ENCODE measurements at places on chromosomes 3 and 15.

GRCh38 chr15:59011262-59011952, 23.9 kb downstream of the RNF111 start:
- no peak for DNase-seq

DNA sequence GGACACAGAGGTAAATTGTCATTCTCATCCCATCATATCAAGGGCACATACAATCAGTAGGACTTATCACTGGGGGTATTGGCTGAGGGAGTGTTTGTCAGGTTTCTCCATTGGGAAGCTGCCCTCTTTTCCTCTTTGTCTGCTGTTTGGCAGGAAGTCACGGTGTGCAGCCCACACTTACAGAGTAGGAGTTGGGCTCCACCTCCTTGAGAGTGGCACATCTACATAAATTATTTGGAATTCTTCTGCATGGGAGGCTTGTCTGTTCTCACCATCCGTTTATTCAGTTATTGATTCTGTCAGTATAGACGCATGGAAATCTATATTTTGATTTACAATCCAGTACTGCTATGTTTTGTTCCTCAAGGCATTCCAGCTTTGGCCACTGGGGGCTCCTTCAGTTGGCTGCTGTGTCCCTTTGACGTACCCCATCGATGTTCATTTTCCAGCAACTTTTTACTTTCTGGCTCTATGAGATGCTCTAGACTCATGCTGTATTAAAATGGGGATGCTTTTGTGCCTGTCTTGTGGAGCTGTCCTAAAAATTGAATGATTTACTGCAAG, 200.3 kb downstream of the SLCO3A1 start:
- no peak for DNase-seq

DNA sequence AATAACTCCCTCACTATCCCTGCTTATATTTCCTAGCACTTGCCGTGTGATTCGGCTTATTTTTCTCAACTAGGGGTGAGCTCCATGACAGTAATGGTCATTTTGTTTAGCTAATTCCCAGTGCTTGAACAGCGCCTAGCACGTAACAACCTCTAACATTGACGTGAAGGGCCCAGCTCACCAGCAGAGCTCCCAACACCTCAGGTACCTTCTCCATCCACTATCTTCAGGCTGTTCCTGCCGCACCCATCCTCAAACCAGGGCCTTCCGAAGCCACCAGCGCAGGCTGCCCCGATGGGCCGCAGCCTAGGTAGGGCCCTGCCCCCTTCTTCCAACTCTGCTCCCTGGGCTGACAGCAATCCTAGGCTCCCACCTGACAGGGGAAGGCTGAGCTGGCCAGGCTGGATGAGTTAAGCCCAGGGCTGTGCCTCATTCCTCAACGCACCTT, 751 bp upstream of the RPS17 start:
- DNase-seq = no peak

DNA sequence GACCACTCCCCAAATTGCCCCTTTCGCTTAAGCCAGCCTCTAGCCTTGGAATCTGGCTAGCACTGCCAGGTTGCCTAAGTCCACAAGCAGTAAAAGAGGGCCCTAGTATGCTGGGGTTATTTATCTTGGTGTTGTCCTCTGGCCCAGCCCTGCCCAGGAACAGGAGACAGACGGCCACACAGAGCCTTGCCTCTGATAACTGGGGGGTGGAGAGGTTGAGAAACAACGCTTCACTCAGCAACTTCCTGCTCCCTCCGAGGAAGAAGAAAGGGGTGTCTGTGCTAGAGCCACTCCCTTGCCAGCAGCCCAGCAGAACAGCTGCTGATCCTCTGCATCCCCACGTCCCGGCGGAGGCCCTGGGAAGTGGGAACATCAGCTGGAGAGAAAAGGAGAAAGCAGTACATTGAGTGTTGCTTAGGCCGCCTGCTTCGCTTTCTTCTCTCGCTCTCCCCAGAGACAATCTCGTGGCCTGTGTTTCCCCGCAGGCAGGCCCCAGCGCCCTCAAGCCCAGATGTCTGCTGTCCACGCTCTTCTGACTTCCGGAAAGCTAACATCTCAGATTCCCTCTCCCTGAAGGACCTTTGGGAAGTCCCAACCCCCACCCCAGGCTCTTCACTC, 22.6 kb upstream of the C3orf70 start:
- DNase-seq = no peak

- DNase-seq = no peak
Measured at GRCh38 chr15:91431041-91431715, 331.1 kb downstream of the SV2B start.

GRCh38 chr15:45064386-45064785, 41.4 kb downstream of the SORD start:
- DNase-seq = no peak

DNA sequence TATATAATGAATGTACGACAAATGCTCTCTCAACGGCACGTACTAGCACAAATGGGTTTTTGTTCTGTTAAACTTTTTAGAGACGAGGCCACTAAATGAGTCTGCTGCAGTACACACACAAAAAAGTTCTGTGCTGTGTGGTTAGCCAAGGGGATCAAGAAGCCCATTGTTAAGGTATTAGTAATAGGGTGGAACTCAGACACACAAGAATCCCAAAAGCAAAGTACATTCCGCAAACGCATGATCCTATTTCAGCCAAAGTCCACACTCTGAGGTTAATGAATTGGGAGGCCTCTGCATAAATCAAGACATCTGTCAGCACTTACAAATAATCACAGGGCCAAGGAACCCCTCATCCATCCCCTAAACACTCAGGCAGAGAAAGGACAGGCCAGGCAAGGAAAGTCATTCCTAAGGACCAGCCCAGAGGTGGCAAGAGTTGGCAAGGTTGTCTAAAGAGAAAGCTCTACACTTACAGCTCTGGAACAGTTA, 12.1 kb downstream of the OSBPL10 start:
- DNase-seq = no peak

DNA sequence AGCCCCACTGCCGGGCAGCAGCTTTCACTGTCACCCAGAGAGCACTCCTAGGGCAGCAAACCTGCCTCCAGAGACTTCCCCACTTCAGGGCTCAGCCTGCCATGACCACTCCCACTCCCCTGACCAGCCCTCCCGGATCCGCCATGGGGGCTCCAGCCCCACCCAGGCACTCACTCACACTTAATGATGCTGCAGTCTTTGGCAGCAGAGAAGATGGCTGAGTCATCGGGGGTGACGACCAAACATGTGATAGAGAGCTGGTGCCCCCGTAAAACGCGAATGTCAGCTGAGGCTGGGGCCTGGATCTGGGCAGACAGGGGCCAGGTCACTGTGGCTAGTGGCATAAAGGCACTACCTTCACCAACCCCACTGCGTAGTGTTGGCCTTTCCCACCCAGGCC, 4.7 kb downstream of the RRP9 start:
- peak; percentile 1 for DNase-seq

DNA sequence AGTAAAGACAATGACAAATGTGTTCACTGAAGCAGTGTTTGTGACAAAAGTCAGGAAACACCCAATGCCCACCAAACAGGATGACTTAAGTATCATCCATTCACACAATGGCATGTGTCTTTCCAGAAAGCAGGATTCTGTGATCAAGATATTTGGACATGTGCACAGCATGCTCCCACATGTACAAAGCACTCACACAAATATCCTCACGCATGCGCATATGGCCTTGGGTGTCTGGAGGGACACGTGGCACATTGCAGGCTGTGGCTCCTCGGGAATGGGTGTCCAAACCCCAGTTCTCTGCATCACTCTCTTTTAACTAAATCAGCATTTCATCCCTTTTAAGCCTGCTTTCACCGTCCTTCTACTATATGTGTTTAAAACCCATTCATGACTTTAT, 130.5 kb downstream of the KLF13 start:
- no peak for DNase-seq

- no peak for DNase-seq
Measured at GRCh38 chr15:24856397-24857390, 98.1 kb upstream of the SNRPN start.

DNA sequence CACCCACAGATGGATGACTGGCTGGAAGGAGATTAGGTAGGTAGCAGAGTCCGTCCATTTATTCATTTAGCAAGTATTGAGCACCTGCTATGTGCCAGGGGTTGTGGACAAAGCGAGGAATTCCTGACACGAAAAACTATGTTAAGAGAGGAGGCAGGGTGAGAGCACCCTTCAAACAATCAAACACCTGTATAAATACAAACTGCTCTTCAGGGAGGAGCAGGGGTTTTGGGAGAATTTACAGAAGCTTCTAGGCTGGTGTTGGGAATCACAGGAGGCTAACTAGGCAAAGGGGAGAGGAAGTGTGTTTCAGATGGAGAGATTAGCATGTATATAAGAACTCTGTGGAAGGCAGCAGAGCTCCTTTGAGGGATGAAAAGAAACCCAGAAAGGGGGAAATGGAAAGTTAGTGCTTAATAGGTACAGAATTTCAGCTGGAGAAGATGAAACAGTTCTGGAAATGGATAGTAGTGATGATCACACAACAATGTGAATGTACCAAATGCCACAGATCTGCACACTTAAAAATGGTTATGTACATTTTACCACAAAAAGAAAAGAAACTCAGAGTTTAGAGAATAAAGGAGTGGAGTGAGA, 805 bp upstream of the SEC22C start:
- no peak for DNase-seq

GRCh38 chr15:42156243-42156922, at the start of gene PLA2G4F:
Gene PLA2G4F (minus strand): TSS chr15:42156636. CDS start chr15:42156549, 87 bp downstream.
- DNase-seq = no peak

DNA sequence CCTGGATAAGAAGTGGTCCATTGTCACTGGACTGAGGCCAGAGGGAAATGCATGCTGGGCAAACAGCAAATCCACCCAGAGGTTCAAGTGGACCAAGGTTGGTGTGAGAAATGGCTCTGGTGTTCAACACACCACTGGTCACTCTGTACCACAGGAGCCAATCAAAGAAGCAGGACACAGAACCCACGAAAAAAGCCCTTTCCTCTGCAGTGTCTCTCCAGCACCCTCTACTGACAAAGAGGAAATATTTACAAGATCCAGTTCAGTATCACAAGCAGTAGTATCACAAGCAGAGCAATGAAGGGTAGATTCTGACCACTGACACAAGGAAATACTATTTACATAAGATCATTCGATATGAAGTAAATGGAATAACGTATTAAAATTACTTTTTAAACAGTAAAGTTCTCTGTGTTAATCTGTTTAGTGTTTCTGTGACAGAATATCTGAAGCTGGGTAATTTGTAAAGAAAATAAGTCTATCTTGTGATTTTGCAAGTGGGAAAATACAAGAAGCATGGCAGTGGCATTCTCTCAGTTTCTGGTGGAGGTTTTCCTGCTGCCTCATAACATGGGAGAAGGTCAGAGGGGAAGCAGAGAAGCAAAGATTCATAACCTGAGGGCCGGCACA, 390.7 kb downstream of the EFHB start:
- no peak for DNase-seq

- no peak for DNase-seq
Measured at GRCh38 chr3:159263750-159264553, 462.1 kb downstream of the MFSD1 start.

DNA sequence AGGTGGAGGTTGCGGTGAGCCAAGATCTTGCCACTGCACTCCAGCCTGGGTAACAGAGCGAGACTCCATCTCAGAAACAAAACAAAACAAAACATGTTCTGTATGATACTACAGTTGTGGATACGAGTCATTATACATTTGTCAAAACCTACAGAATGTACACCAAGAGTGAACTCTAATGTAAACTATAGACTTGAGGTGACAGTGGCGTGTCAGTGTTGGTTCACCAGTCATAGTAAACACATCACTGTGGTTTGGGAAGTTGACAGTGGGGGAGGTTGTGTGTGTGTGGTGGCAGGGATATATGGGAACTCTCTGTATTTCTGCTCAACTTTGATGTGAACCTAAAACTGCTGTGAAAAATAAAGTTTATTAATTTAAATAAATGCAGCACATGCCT, 33.0 kb upstream of the GNB5 start:
- no peak for DNase-seq

GRCh38 chr15:38479266-38479665, 25.3 kb downstream of the FAM98B start:
- no peak for DNase-seq

DNA sequence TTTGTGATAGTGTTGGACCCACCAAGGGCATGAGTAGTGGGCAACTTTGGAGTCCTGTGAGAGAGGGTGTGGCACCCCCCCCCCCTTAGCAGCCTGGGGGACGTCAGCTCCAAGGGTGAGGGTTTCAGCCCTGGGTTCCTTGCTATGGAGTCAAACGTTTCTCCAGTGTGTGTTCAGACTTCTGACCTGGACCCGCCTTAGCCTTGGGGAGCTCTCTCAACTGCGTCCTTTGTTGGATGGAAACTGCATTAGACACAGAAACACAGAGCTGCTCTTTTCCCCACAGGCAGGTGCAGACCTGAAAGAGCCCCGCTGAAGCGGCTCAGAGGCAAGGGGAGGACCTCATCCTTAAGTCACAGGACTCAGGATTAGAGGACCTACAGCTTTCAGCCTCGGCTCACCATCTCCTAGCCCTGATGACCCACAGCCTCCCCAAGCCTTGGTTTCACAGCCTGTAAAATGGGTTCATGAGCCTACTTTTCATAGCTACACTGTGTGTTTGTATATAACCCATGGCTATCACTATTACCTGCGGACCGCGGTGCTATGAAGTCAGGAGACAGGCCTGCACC, 19.9 kb downstream of the ZNF710 start:
- DNase-seq = no peak

DNA sequence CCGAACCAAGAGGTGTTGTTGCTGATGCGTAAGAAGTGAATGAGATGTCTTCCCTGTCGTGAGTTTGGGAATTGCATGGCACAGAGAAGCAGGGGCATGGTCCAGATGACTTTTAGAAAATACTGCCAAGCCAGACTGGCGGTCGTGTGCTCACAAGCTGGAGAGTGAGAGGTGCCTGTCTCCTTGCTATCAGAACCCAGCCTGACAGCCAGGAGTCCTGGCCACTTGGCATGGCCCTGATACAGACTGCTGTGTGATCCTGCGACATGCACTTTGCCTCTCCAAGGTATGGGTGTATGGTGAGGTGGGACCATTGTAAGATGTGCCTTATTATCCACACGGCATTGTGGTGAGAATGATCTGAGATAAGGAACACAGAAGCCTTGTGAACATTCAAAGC, 93.0 kb downstream of the SMAD3 start:
- DNase-seq = no peak

DNA sequence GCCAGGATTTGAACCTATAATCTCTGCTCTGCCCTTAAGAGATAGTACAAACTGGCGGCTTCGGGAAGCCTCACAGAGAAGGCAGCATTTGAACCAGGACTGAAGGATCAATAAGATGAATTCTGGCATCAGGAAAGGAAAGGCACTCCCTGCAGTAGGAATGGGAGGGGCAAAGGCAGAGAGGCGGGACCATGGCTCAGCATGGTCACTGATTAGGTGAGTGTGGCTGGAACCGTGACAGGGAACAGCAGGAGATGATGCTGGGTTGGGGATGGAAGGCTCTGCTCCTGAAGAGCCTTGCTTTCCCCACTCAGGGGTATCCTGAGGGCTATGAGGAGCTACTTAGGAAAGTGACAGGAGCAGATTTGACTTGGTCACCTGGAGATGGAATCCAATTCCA, 158.5 kb downstream of the FEZF2 start:
- DNase-seq = no peak

- no peak for DNase-seq
Measured at GRCh38 chr15:75479670-75480069, 28.2 kb upstream of the SIN3A start.

All from activated CD4-positive, alpha-beta memory T cell treated with anti-CD3 and anti-CD28 coated beads, Interleukin-2, amount 10 ng/mL, durations not matched to agents 7 days and 5 days (primary cell).